ENCODE measurements at places on chromosomes 3 and 15.

DNA sequence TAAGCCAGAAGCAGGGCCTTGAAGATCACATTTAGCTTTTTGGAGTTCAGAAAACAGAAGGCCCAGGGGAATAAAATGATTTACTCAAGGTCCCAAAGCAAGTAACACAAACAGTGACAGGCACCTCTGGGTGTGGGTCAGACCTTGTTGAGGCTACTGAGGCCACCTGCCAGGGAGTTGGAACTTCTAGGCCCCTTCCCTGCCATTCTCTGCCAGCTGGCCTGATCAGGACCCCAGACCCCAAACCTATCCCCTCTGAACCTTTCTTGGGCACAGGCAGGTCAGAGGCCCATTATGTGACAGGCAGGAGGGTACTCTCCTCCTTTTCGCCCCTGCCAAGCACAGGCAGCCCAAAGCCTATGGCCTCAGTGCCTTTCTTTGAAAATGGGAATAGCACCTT, 49.4 kb upstream of the ATP2B2 start:
- DNase-seq = no peak

DNA sequence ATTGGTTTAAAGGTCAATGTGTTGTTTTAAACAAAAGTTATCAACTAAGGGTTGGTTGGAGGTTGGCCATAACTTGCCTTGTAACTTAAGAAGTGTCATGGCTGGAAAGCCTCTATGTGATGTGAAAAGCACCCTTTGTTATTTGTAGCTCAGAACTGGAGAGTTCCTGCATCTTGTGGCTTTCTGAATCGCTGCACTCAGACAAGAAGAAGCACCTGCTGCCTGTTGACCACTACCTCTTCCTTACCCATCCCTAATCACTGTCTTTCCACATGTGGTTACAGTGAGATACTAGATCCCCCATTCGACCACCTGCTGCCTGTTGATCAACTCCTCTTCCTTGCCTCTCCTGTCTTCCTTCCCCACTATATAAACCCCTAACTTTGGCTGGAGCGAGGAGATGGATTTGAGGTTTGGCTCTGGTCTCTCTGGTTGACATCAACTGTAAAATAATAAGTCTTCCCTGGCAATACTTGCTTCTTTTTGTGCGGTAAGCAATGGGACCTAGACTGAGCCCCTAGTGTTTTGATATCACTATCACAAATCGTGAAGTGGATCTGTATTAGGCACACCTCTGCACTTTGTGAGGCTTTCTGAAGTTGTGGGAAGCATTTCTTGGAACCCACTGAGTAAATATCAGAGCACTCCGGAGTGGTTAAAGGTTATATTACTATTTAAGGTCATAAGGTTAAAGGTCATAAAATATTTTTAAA, 13.8 kb downstream of the RPL39L start:
- DNase-seq = peak; percentile 22

- DNase-seq = no peak
These were observed 14.0 kb upstream of the COPG1 start for GRCh38 chr3:129235344-129235917.

DNA sequence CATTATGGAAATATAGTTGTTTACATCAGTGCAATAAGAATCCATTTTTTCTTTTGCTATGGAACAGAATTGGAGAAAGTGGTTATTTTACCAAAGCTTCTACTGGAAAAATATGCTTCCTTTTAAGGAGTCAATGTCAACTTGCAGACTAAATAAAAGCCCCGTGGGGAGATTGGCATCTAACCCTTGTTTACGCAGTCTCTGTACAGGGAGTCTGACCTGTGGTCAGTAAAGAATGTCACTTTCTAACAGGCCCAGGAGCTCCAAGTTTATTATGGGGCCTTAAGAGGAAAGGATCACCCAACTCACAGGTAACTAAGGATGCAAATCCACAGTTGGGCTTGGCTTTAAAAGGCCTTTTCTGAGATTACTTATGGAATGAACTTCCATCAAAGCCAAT, 1751.2 kb downstream of the SI start:
- DNase-seq = no peak

DNA sequence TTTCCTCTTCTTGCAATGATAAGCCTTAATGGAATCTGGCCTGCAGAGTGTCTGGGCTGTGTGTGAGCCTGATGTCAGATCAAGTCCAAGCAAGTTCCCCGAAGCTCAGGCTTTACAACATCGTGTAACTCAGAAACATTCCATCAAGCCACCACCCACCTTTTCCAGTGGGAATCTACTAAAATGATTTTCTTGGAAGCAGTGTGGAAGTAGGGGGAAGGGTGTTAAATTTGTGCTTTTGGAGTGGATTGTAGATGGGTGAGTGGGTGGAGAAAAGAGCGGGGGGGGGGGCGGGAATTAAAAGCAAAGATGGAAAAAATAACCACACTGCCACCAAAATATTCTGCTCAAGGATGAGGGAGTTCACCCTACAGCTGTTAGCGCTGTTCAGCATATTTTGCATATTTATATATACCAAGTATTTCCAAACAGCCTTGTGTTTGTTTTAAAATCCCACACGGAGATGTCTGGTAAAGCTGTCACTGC, 53.6 kb downstream of the VGLL3 start:
- DNase-seq = no peak

GRCh38 chr3:45817831-45818522, 21.6 kb upstream of the SLC6A20 start:
- DNase-seq = peak; percentile 13

DNA sequence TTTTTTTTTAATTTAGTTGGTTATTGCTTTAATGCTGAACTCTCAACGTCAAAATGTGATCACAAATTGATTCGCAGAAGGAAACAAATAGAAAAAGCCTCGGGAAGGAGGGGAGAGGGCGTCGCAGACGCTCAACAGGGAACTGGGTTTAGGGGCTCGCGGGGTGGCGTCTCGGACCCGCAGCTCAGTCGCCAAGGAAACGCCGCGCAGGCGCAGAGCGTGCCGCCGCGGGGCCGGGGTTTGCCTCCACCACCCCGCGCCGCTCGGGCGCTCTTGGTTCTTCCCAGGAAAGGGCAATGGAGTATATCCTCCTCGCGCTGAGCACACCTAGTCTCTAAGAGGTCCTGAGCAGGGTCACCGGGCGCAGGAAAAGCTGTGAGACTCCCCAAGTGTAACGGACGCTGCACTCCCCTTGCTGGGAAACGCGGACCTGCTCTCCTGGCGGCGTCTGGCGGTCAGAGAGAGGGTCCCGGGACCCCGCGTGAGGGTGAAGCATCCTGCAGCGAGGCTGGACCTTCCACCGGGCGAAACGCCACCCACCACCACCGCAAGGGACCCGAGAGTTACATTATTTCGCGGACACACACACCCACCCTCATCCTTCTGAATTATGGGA, 753 bp downstream of the PLCH1 start:
- no peak for DNase-seq

GRCh38 chr3:71456156-71456555, 127.4 kb downstream of the FOXP1 start:
- peak; percentile 52 for DNase-seq

- no peak for DNase-seq
These were observed 29.6 kb downstream of the PRKCD start for GRCh38 chr3:53190659-53191058.

DNA sequence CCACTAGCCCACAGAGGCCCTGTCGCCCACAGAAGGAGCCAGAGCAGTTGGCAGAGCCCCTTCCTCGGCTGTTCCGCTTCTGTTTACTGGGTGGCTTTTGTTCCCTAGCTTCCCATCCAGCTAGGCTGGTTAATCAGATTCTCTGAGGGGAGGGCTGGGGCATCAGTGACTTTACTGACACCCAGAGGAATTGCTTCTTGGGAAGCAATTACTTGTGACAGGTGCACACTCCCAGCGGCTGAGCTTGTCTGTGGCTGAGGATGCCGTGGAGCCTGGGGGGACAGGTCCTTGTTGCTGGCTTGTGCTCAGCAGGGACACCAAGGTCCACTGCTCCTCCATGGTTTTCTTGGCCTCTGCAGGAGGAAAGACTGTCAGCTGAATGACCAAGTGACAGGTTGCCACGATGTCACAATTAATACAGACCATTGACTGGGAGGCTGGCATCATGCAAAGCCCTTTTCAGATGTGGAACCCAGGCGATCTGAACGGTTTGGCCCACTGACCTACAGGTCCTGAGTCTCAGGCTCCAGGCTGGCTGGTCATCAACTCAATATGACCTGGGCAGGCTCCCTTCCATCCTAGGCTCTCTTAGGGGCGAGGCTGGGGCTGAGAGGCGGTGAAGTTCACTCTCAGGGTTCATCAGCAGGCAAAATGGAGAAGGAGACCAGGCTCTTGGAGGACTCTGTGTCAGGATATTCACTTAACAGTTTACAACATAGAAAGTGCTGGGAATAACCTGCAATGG, 31.8 kb upstream of the SFMBT1 start:
- no peak for DNase-seq

DNA sequence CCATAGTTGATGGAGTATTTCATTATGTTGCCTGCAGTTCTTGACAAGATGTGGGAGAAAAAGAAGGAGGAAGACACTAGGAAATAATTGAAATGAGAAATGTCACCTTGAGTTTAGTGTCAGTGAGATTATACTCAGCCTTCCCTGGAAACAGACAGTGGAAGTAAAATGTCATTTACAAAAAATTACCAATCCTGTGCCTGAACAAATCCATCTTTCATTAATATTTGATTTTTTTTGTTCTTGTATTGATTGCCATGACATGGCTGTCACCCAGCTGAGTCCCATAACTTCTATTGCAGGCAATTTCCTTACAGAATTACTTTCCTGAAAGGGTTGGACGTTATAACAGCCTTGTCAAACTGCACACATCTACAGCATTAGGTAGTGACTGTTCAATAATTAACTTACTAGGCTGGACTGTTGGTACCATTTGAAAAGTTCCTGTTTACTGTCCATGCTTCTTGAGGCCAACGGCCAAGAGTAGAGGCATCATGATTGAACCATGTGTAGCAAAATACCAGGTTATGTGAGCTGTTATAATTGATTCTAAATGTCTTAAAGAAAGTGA, 572.2 kb upstream of the LMCD1 start:
- no peak for DNase-seq

DNA sequence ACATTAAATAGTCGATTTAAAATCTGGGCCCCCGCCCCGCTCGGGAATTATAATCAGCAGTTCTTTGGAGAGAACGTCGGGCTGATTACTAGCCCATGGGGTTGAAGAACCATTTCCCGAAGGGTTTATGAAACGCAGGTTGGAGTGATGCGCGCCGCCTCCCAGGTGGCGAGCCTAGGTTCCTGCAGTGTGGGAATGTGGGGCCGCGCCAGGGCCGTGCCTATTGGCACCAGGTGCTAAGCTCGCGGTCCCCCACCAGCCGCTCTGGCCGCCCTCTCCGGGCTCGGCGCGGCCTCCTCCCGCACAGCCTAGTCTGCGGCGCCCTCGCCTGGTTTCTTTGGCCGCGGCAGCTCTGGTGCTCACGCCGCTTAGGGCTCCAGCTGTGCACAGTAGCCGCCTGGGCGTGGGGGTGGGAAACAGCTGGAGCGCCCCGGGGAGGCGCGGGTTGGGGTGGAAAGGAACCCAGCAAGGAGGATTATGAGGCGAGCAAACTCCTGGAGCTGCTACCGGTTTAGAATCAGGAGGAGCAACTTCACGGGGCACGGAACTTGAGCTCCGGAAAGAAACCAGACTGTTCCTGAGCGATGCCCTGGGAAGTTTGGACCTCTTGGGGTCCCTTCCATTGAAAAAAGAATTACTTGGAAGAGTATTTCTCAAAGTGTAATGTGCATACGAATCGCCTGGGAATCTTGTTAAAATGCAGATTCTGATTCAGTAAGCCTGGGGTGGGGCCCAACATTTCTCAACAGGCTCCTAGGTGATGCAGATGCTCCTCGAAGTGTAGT, 5.6 kb upstream of the MECOM start:
- DNase-seq = peak; percentile 4

DNA sequence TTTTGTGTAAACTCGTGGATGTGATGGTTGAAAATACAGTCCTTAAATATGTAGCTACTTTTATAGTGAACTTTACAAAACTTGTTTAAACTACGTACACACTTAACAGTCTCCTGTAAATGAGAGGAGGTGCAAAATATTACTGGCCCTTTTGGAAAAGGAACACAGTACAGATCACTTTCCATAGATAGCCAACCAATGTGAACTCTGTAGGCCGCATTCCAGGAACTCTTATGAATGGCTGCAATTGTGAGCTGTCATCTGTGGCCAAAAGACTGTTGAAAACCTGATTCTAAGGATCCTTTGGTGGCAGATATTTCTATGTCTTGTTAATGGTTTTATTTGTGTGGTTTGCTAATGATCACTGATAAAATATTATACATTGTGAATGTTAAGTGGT, 6.2 kb downstream of the TSC22D2 start:
- no peak for DNase-seq

GRCh38 chr15:58771621-58772250, 634 bp downstream of the MINDY2 start:
- no peak for DNase-seq

- no peak for DNase-seq
These were observed 17.8 kb downstream of the GCSAM start for GRCh38 chr3:112115161-112115739.

DNA sequence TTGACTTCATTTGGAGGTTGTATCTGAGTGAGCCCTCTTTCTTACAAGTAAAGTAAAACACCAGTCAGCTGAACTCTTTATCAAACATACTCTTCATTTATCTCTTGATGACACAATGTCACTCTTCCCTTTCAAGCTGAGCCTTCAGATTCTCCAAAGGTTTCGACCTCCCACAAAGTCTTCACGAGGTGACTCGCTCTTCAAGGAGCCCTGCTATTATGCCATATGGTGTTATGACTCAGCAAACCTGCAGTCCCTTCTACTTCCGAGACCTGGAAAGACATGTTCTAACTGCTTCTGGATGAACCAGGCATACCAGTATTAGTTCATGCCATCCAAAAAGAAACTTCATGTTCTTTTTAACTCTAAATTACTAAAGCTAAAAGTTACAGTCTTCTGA, 23.1 kb downstream of the AADAC start:
- DNase-seq = no peak

- DNase-seq = no peak
These were observed 68.4 kb downstream of the MEGF11 start for GRCh38 chr15:66184936-66185790.

- no peak for DNase-seq
These were observed 9.2 kb downstream of the PPM1L start for GRCh38 chr3:160765211-160765610.

GRCh38 chr3:129525341-129525968, 3.0 kb upstream of the RHO start:
- DNase-seq = peak; percentile 38

- DNase-seq = peak; percentile 94
These were observed 14.4 kb downstream of the CCDC32 start for GRCh38 chr15:40550341-40551037.

DNA sequence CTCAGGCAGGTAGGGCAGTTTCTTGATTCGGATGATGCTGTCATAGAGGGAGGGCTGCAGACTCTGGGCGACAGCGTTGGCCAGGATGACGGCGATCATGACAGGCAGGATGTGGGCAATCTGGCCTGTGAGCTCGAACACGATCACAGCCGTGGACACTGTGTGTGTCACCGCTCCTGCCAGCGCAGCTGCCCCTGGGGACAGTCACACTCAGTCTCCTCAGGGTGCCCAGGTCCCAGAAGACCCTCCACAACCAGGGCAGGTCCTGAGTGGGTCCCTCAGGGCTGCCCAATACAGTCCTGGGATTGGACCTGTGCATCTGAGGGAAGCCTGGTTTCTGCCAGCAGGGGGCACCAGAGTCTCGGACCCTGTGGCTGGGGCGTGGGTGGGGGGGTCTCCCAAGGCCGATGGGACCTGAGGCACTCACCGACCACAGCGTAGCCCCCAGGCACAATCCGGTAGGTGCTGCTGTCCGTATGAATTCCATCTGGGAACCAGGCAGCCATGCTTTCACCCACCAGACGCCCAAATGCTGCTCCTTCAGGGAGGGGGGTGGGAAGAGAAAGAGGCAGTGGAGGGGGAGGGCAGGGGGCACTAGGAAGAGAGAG, 7.2 kb downstream of the CLCN2 start:
- DNase-seq = no peak

GRCh38 chr3:148759430-148759829, 61.7 kb downstream of the AGTR1 start:
- peak; percentile 87 for DNase-seq

Measured in MV-4-11 (cell line).